Activated T-cell treated with anti-CD3 and anti-CD28 coated beads, Interleukin-2, amount 50 U/mL, for 1 hour (primary cell): ENCODE measurements at places on chromosomes 13 and 19.

GRCh38 chr19:3618811-3619630 lies 7.6 kb downstream of the CACTIN start:
- DNase-seq: no peak

DNA sequence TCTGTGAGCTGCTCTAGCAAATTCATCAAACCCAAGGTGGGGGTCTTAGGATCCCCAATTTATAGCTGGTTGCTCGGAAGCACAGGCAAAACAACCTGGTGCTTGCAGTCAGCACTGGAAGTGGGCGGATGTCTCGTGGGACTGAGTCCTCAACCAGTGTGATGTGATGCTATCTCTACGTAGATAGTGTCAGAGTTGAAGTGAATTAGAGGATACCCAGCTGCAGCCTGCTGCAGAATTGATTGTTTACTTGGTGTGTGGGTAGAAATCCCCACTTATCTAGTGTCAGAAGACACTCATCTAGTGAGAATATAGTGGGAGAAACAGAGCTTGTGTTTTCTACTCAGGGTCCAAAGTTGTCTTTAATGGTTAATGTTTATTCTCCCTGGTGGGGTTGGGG lies 63.3 kb downstream of the CBY2 start:
- DNase-seq: no peak

- DNase-seq: peak; percentile 50
These were observed 746.6 kb downstream of the UQCRFS1 start for GRCh38 chr19:28466107-28467045.

DNA sequence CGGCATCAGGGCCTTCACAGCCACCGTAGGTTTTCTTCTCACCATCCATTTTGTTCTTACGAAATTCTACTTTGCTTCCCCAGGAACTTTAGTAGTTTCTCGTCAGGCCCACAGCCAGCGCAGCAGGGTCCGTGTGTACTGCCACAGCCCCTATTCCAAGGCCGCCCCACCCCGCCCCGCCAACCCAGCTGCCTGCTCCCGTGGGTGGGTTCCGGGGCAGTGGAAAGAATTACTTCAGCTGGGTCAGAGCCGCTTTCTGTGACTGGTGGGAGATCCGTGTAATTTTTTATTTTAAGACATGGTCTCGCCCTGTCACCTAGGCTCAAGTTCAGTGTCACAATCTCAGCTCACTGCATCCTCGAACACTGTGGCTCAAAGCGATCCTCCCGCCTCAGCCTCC lies 4.2 kb downstream of the OR7D2 start:
- no peak for DNase-seq

- no peak for DNase-seq
These were observed 1.2 kb downstream of the MRI1 start for GRCh38 chr19:13765395-13766094.

GRCh38 chr13:108851660-108852059 lies 222.2 kb downstream of the MYO16 start:
- no peak for DNase-seq

GRCh38 chr13:89267734-89268133 lies 1596.6 kb downstream of the SLITRK5 start:
- DNase-seq: no peak

DNA sequence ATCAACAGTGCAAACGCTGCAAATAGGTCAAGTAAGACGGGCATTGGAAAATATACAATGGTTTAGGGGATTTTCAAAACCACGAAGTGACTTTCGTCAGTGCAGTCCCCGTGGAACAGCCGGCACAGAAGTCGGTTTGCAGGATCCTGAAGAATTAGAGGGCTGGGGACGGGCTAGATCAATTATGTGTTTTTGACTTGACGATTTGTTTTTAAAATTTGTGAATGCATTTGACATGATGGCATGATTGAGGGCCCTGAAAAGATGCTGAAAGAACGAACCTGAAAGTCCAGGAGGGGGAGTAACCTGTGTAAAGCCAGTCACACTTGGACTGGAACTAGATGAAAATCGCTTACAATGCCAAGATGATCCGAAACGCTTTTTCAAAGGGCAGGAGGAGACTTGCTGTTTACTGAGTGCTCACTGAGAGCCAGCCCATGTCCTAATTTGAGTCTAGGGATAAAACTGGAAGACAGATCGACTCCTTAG lies 8.9 kb upstream of the DGKH start:
- no peak for DNase-seq

DNA sequence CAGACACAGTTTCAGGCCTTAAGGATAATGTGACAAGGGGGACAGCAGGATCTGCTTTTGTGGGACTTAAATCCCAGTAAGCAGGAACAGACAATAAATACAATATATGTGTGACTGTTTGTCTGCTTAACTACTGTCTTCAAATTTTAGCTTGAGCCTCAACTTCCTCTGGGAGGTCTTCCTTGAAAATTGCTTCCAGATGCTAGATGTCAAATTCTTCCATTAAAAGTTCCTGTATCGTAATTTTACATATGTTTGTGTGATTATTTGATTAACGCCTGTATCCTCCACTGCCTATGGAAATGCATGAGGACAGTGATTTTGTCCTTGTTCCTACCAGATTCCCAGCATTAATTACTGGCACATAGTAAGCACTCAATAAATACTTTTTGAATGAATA lies 385.5 kb downstream of the NDFIP2 start:
- DNase-seq: no peak

DNA sequence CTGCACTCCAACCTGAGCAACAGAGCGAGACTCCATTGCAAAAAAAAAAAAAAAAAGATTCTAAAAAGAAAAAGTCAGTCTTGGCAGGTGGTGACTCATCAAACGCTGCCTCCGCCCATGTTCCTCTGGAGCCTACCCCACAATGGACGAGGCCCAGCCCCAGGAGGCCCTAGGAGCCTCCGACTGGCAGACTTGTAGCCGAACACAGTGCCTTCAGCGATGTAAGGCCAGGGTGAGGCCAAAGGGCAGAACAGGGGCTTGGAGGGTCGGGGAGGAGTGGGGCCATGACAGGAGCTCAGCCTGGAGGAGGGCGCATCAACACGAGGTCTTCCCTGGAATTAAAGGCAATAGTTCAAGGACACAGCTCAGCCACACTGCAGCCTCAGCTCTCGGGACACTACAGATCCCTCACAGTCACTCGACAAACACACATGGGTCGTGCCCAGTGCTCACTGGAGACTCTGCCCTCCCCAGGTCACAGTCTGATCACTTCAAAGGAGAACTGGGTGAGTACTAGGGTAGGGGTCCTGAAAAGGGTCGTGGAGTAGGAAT lies 5.1 kb downstream of the USE1 start:
- DNase-seq: peak; percentile 31

DNA sequence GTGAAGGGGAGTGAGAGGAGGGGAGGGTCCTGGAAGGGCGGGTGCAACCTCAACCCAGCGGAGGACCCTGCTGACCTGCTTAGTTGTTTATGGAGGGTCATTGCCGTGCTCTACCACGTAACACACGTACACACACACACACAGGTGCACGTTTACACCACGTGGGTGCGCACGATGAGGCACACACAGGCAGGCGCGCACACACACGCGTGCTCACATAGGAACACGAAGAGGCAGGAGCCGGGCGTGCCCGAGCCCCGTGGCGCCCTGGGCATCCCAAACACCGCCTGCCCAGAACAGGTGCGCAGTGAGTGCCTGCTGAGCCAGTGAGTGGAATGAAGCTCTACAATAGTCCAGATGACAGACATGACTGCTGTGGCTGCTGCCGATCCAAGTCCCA lies 11.2 kb upstream of the MADCAM1 start:
- no peak for DNase-seq

DNA sequence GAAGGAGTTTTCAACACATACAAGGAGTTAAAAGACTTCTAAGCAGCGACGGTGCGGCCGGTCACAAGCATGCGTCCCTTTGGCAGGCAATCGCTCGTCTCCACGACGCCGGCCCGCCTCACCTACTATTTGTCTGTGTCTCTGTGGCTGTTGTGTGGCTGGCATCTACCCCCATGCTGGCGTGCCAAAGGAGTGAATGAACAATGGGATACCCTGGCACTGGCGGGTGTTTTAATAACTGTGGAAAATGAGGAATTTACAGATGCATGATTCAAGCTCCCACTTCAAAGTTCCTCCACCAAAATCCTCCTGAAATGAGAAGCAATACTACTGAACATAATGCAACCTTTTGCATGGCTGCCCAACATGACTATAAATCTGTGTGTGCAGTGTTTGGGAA lies 176.6 kb downstream of the KLF5 start:
- DNase-seq: no peak

GRCh38 chr19:14554382-14554812 lies 17.5 kb downstream of the NDUFB7 start:
- DNase-seq: no peak

GRCh38 chr13:102965802-102966201 lies 100.4 kb downstream of the SLC10A2 start:
- DNase-seq: no peak
